ENCODE measurements at places on chromosomes 12 and 14.

- DNase-seq, result no peak
Observed at GRCh38 chr12:125289970-125290369, 224.7 kb downstream of the AACS start.

- no peak for DNase-seq
Observed at GRCh38 chr14:34593740-34594375, 36.1 kb downstream of the SNX6 start.

GRCh38 chr12:116053479-116054200 lies 223.9 kb downstream of the MED13L start:
- DNase-seq, result no peak

- no peak for DNase-seq
Observed at GRCh38 chr14:33279865-33280264, 341.2 kb downstream of the NPAS3 start.

DNA sequence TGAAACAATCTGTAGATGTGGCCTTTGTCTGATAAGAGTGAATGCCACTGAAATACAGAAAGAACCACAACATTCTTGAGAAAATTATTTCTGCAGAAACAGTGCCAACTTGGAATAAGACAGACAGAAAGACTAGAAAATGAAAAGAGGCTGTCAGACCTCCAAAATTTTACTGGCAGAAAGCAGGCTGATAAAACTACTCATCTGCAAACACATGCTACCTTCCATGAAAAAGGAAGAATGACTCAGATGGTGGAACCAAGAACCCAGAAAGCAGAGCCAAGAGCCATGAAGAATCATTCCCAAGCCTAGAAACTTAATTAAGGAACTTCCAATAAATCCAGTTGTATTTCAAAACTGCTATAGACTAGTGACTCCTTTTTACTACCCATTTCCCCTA lies 31.9 kb upstream of the OSBPL8 start:
- DNase-seq, result no peak

DNA sequence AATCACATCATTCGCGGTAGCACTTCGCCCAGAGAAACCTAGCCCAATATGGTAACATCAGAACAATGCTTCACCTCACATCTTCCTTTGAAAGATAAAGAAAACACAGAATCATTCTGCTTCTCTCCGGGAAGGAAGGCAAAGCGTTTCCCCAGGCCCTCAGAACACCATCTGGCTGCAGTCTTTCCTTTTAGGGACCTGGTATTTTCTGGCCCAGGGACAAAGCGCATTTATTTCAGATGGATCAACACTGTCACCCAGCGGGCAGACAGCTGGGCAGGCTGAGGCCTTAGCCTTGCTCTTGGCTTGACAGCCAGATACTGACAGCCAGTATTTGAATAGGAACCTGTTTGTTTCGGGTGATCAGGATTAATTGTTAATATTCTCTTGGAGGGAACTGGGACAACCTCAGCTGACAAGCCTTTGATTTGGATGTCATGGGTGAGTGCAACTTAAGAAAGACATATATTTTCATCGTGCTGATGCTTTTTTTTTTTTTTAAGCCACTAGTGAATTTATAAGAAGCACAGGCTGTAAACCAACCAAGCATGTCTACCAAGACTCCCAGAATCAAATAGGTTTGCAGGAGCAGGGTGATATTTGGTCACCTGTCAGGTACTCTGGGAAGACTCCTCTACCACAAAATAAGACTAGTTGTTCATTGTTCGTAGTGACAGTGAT lies 118.9 kb downstream of the VEZT start:
- DNase-seq, result peak; percentile 97

DNA sequence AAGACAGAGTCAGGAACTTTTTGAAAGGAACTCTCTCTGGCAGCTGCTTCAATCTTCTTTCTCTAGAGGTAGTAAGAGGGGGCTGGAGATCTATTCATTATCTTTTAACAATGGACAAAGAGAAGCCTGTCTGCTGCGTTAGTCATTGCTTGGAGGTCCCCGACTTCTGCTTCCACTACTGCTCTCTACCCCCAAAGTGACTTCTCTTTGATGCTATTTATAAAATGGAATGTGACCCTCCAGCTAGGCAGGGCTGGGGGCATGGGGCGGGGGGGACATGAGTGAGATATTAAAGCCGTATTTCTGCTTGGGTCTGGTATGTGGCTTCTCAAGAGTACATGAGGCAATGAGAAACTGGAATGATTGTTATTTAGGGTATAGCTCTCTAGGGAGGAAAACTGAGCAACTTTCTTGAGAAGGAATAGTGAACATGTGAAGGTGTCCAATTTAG lies 41.4 kb upstream of the NUDT4 start:
- DNase-seq, result no peak

- no peak for DNase-seq
Observed at GRCh38 chr12:5467931-5468330, 36.0 kb downstream of the NTF3 start.

DNA sequence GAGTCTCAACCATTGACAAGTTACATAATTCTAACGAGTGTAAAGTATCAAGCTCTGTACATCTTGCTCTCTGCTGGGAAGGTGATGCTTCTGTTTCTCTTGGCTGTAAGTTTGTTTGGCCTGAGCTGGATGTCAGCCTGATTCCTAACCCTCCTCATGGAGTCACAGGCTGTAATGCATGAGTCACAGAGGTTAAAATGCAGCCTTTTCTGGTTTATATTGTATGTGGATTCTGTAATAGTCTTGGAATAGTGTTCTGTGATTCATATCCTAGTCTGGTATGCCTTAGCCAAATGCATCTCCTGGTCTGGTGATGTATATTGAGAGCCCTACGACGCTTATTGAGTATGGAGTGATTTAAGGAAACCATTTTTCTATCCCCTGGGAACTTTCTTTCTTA lies 104.5 kb upstream of the FRMD6 start:
- DNase-seq, result peak; percentile 15

GRCh38 chr12:25051656-25052195 lies 102.8 kb upstream of the BCAT1 start:
- DNase-seq, result peak; percentile 68

- no peak for DNase-seq
Observed at GRCh38 chr14:104746934-104747481, 5.9 kb upstream of the SIVA1 start.

DNA sequence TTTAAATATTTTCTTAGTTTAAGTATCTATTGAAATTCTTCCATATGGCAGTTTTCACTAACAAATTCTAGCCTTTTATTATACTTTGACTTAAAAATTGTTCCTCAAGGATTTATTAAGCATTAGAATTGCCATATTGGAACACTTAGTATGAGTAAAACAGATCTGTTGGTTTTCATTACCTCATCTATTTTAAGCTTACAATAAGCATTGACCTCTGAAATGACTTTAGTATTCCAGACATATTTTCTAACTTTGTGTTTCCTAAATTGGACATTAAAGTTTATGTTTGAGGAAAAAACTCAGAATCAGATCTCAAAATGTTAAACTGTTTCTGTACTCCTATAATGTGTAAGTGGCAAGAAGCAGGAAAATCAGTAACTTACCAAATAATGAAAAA lies 48.4 kb downstream of the CSRP2 start:
- DNase-seq, result no peak

GRCh38 chr14:68309616-68310015 lies 483.3 kb downstream of the ZFP36L1 start:
- DNase-seq, result no peak

Data from DMS53 (cell line).